Type B pancreatic cell (in vitro differentiated cells): ENCODE measurements at places on chromosomes 4 and X. TPM values are rescaled to one million over a fixed set of nuclear protein-coding genes. Genes with fewer than 3 reads are reported as not detected.

GRCh38 chrX:12383196-12383595 lies 244.9 kb downstream of the FRMPD4 start:
- no peaks in the 10 kb centered on the region for H3K4me1 ChIP-seq
- no peaks in the 10 kb centered on the region for H3K27me3 ChIP-seq
- no peak overlapping the region for H3K27ac ChIP-seq
- no peaks in the 10 kb centered on the region for H3K36me3 ChIP-seq

GRCh38 chr4:55488716-55489115 lies 58.0 kb downstream of the CLOCK start:
- H3K27me3 ChIP-seq, result no peaks in the 10 kb centered on the region
- H3K36me3 ChIP-seq, result peaks cover 10% of the 10 kb centered on the region
- no peak overlapping the region for H3K27ac ChIP-seq

DNA sequence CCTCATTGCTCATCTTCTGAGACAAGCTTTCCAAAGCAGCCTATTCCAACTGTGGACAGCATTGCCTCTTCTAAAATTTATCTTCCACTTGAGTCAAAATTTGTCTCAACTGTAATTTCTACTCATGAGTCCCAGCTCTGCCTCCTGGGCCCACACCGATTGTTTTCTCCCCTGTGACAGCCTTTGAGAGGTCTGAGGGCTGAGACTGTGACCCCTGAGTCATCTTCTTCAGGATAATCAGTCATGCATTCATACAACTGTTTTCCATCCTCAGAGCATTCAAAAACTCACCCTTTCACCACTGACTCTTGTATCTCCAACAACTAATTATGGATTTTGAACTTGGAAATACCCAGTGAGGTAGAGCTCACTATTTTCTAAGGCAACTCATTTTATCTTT lies 228.1 kb downstream of the EDA2R start:
- no peak overlapping the region for H3K27ac ChIP-seq
- H3K36me3 ChIP-seq, result no peaks in the 10 kb centered on the region

The FSTL5 gene
- total RNA-seq, result 3.6 and 9.5 TPM in 2 replicates

The LUZP4 gene
- not detected in 2 replicates for total RNA-seq

DNA sequence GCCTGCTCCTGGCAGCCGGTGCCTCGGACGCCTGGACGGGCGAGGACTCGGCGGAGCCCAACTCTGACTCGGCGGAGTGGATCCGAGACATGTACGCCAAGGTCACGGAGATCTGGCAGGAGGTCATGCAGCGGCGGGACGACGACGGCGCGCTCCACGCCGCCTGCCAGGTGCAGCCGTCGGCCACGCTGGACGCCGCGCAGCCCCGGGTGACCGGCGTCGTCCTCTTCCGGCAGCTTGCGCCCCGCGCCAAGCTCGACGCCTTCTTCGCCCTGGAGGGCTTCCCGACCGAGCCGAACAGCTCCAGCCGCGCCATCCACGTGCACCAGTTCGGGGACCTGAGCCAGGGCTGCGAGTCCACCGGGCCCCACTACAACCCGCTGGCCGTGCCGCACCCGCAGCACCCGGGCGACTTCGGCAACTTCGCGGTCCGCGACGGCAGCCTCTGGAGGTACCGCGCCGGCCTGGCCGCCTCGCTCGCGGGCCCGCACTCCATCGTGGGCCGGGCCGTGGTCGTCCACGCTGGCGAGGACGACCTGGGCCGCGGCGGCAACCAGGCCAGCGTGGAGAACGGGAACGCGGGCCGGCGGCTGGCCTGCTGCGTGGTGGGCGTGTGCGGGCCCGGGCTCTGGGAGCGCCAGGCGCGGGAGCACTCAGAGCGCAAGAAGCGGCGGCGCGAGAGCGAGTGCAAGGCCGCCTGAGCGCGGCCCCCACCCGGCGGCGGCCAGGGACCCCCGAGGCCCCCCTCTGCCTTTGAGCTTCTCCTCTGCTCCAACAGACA lies 4.4 kb downstream of the SOD3 start:
- peaks cover 66% of the 10 kb centered on the region for H3K27me3 ChIP-seq
- H3K4me1 ChIP-seq, result peaks cover 28% of the 10 kb centered on the region
- no peaks in the 10 kb centered on the region for H3K36me3 ChIP-seq
- no peak for DNase-seq
- no peak overlapping the region for H3K27ac ChIP-seq
- H3K4me3 ChIP-seq, result peak overlapping the region; percentile 68

GRCh38 chr4:185426960-185427688 lies 1.4 kb upstream of the UFSP2 start:
- peaks cover 8% of the 10 kb centered on the region for H3K4me1 ChIP-seq
- peaks cover under 1% of the 10 kb centered on the region for H3K36me3 ChIP-seq
- H3K27me3 ChIP-seq, result no peaks in the 10 kb centered on the region
- peak overlapping the region; percentile 76 for H3K27ac ChIP-seq

GRCh38 chr4:79211490-79211889 lies 114.4 kb downstream of the NAA11 start:
- no peaks in the 10 kb centered on the region for H3K27me3 ChIP-seq
- no peak overlapping the region for H3K27ac ChIP-seq
- H3K4me3 ChIP-seq, result no peak overlapping the region
- H3K4me1 ChIP-seq, result peaks cover 7% of the 10 kb centered on the region

GRCh38 chr4:110955748-110956147 lies 332.9 kb upstream of the PITX2 start:
- H3K4me3 ChIP-seq, result no peak overlapping the region
- H3K27ac ChIP-seq, result no peak overlapping the region
- DNase-seq, result no peak
- H3K27me3 ChIP-seq, result peaks cover 8% of the 10 kb centered on the region

DNA sequence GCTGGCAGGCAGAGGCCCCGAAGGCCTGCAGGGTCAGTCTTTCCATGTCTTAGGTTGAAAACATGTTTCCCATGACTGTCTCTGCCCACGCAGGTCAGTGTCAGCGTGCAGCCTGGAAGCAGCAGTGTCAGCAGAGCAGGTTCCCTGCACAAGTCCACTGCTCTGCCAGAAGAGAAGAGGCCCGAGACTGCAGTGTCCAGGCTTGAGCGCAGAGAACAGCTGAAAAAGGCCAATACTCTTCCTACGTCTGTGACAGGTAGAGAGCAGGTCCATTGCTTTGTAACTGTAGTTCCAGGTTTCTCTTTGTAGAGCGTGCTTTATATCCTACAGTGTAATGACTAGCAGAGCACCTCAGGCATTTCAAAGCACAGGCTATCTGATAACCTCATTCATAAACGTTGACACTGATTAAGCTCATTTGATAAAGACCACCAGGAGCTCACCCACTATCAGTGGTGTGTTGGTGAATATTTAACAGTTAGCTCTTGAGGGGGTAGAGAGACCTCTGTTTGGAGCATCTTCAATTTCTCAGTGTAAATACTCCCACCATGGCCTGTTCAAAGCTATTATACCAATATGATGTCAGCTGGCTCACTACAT lies 63.2 kb downstream of the AASDH start:
- no peak overlapping the region for H3K27ac ChIP-seq
- no peaks in the 10 kb centered on the region for H3K27me3 ChIP-seq
- DNase-seq, result no peak
- no peak overlapping the region for H3K4me3 ChIP-seq
- peaks cover 14% of the 10 kb centered on the region for H3K36me3 ChIP-seq

The SOX3 gene
- 0.76 and 3.4 TPM in 2 replicates for total RNA-seq

DNA sequence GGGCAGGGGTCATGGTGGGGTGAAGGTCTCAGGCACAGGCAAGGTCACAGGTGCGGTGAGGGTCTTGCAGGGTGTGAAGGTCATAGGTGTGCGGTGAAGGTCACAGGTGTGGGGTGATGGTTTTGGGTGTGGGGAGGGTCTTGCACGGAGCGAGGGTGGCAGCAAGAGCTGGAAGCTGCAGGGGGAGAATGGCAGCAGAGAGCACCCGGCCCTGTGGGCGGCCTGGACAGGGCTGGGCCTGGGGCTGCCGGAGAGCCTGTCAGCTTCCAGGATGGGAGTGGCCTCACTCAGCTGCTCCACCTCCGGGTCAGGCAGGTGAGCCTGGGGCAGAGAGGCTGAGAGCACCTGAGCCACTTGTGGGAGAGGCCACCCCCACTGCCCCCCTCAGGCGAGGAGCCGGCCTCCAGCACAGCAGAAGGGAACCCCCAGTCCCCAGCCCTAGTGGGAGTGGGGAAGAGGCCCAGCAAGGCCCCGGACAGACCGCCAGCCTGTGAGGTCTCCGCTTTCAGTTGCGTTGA lies 1.5 kb downstream of the MSANTD1 start:
- no peak for DNase-seq
- no peaks in the 10 kb centered on the region for H3K27me3 ChIP-seq
- no peaks in the 10 kb centered on the region for H3K36me3 ChIP-seq
- H3K4me3 ChIP-seq, result no peak overlapping the region

DNA sequence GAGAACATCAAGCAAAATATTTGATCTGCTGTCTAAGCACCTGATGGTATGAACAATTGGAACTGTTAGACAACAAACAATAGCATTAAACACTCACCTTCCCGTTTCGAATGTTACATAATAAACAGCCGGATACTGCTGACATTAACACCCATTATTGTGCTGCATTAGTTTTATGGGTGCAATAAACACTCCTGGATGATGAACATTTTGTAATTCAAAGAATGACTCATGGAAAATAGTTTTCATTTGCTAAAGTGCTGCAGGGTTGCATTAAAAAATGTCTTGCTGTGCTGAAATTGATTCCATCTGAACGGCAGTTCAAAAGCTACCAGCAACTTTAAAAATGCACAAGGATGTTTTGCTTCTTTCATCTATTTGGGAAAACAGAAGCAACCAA lies 100.8 kb upstream of the SORBS2 start:
- H3K4me1 ChIP-seq, result peaks cover 29% of the 10 kb centered on the region
- DNase-seq, result no peak
- H3K4me3 ChIP-seq, result no peak overlapping the region
- no peaks in the 10 kb centered on the region for H3K36me3 ChIP-seq

- no peak for DNase-seq
- no peak overlapping the region for H3K4me3 ChIP-seq
- H3K27me3 ChIP-seq, result no peaks in the 10 kb centered on the region
- H3K36me3 ChIP-seq, result peaks cover 3% of the 10 kb centered on the region
- no peak overlapping the region for H3K27ac ChIP-seq
Observed at GRCh38 chr4:128513664-128514484, 226.3 kb upstream of the PGRMC2 start.

The MFAP3L gene
- total RNA-seq, result 7.4 and 10.1 TPM in 2 replicates

GRCh38 chrX:74280759-74281158 lies 23.2 kb upstream of the ZCCHC13 start:
- no peaks in the 10 kb centered on the region for H3K27me3 ChIP-seq
- DNase-seq, result no peak
- H3K36me3 ChIP-seq, result peaks cover 15% of the 10 kb centered on the region
- H3K4me1 ChIP-seq, result peaks cover 5% of the 10 kb centered on the region
- no peak overlapping the region for H3K27ac ChIP-seq

The RBM46 gene
- total RNA-seq, result 0.24 and 0.57 TPM in 2 replicates

DNA sequence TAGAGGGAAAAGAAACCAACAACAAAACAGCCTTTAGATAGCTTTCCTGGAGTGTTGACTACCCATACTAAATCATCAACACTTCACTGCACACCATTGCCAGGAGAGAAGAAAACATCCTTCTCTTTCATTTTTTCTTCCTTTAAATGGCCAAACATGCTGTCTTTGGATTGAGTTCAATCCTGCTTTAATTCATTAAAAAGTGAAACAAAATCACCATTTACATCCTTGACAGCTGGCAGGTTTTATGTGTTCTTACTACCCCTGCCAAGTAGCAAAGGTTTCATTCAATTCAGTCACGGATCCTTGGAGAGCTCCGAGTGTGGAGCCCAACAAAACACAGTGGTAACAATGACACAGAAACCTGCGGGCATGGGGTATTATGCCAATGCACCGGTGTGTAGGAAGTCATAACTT lies 568.3 kb downstream of the ANKRD50 start:
- no peaks in the 10 kb centered on the region for H3K27me3 ChIP-seq
- peak overlapping the region; percentile 30 for H3K4me3 ChIP-seq
- H3K27ac ChIP-seq, result no peak overlapping the region
- peaks cover 4% of the 10 kb centered on the region for H3K4me1 ChIP-seq
- no peak for DNase-seq

- no peak for DNase-seq
- no peak overlapping the region for H3K27ac ChIP-seq
- no peak overlapping the region for H3K4me3 ChIP-seq
- no peaks in the 10 kb centered on the region for H3K27me3 ChIP-seq
Observed at GRCh38 chrX:45134315-45134731, 66.4 kb downstream of the DIPK2B start.

GRCh38 chrX:39725114-39725513 lies 372.6 kb downstream of the BCOR start:
- H3K27ac ChIP-seq, result no peak overlapping the region
- DNase-seq, result no peak
- H3K36me3 ChIP-seq, result no peaks in the 10 kb centered on the region
- no peak overlapping the region for H3K4me3 ChIP-seq
- H3K4me1 ChIP-seq, result peaks cover 12% of the 10 kb centered on the region

The DTHD1 gene
- 0.14 TPM in 1 of 2 replicates, not detected in the other for total RNA-seq

The INTS6L gene
- total RNA-seq, result 7.2 and 12.9 TPM in 2 replicates

DNA sequence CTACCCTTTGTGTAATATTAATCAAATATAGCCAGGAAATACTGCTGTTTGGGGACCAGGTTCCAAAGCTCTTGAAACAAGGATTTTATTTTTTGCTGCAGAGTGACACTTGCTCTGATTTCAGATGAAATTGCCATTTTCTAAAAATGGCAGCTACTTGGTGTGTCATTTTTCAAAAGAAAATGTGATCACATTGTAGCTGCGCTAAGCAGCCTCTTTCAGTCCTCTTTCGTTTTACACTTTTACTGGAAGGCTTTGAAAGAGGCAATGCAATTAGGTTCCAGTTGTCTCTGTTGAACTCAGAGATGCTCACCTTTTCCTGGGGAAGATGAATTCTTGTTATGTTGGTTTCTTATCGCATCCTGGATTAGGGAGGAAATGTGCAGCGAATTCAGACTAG lies 85.1 kb downstream of the CT47B1 start:
- no peaks in the 10 kb centered on the region for H3K27me3 ChIP-seq
- peak overlapping the region; percentile 53 for H3K4me3 ChIP-seq
- no peaks in the 10 kb centered on the region for H3K36me3 ChIP-seq
- H3K4me1 ChIP-seq, result no peaks in the 10 kb centered on the region

The KIT gene
- 5.5 and 19.5 TPM in 2 replicates for total RNA-seq

The PHKA2 gene
- 48.1 and 55.7 TPM in 2 replicates for total RNA-seq

DNA sequence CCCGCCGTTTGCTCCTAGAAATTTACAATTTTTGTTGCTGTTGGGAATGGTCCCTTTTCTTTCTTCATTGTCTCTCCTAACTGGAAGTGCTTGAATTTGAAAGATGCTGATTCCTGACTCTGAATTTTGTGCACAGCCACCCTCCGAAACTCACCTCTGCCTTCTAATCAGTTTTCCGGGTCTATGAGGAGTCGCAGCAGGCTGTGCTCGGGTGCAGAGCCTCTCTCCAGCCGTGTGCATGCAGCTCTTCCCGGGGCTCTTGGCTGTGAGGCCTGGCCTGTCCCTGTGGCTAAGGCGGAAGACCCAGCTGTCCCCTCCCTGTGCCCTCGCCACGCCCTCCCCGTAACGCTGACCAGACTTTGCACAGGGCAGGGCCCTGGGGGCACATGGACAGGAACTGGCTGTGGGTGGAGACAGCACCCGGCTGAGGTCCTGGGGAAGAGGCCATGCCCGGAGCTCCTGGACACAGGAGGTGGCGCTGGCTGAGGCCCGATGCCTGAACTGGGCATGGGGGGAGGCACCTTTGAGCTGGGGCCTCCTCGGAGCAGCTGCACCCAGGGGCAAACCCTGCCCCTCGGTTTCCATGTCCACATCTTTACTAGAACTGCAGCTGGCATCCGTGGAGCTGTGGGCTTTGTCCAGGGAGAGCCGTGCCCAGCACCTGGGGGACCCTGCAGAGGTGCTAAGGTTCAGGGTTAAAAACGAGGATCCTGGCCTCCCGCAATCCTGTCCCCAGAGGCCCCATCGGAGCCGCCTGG lies 32.6 kb upstream of the SPON2 start:
- no peaks in the 10 kb centered on the region for H3K27me3 ChIP-seq
- H3K4me3 ChIP-seq, result no peak overlapping the region
- peaks cover 16% of the 10 kb centered on the region for H3K4me1 ChIP-seq
- peak overlapping the region; percentile 7 for H3K27ac ChIP-seq
- peak; percentile 67 for DNase-seq

GRCh38 chr4:55216863-55217635 lies 91.7 kb upstream of the KDR start:
- no peak overlapping the region for H3K27ac ChIP-seq
- DNase-seq, result no peak
- no peaks in the 10 kb centered on the region for H3K36me3 ChIP-seq
- H3K27me3 ChIP-seq, result no peaks in the 10 kb centered on the region
- peak overlapping the region; percentile 26 for H3K4me3 ChIP-seq
